Stimulated activated CD8-positive, alpha-beta memory T cell treated with anti-CD3 and anti-CD28 coated beads, Interleukin-7, amount 100 ng/mL, for 4 hours (primary cell): ENCODE measurements at places on chromosomes 1 and 21.

- no peak for DNase-seq
Measured at GRCh38 chr1:100438375-100438774, 86.1 kb downstream of the CDC14A start.

- no peak for DNase-seq
Measured at GRCh38 chr1:35768350-35769187, 1.2 kb downstream of the CLSPN start.

DNA sequence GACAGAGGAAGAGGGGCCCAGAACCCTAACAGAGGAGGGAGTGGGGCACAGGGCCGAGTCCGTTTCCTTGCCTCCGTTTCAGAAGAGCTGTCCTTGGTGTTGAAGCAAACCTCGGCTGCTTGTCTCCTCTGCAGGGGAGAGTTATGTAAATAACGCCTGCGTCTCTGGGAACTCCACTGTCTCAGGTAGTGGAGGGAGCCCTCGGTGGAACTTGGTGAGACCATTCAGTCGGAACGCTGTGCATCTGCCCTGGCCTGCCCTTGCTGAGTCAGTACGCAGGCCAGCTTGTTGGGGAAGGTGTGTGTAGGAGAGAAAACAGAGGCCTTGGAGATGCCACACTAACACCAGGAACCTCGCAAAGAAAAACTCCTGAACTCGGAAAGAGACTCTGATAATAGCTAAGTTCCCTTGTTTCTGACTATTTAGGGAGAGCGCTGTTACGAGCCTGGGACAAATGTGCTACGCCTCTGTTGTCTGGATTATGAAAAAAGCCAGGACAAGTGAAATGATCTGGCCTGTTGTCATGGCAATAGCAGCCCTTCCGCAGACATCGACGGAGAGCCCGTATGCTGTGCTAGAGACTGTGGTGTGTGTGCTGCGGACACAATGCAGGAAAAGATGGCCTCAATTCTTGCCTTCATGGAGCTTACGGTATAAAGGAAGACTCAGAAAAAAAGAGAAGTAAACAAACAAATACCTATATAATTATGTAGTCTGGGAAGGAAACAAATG is 94.6 kb upstream of the AKT3 start:
- DNase-seq = no peak

GRCh38 chr1:151668090-151668489 is 48.5 kb downstream of the CELF3 start:
- no peak for DNase-seq

DNA sequence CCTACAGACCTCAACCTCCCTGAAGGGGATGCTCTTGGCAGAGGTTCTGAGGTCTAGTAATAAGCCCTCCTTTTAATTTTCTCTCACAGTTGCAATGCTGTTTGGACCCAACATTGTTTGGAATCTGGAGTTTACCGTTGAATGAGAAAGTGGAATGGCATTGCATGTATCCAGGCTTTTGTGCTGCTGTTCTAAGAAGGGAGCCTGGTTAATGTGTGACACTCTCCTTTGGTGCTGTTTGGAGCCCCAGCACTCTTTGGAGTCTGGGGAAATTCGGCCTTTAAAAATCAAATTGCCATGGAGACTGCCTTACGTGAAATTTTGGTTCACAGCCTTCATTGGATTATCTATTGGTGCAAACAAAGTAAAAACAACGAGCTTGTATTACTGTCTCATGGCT is 23.7 kb upstream of the TMEM61 start:
- DNase-seq = no peak
